Activated naive CD8-positive, alpha-beta T cell treated with anti-CD3 and anti-CD28 coated beads, Interleukin-2, amount 10 ng/mL, durations not matched to agents 7 days and 5 days (primary cell): ENCODE measurements at places on chromosomes 1 and 21.

GRCh38 chr1:231814021-231814420 is 187.4 kb downstream of the DISC1 start:
- no peaks in the 10 kb centered on the region for H3K4me1 ChIP-seq
- H3K36me3 ChIP-seq: peaks cover 14% of the 10 kb centered on the region
- no peak overlapping the region for H3K27ac ChIP-seq

DNA sequence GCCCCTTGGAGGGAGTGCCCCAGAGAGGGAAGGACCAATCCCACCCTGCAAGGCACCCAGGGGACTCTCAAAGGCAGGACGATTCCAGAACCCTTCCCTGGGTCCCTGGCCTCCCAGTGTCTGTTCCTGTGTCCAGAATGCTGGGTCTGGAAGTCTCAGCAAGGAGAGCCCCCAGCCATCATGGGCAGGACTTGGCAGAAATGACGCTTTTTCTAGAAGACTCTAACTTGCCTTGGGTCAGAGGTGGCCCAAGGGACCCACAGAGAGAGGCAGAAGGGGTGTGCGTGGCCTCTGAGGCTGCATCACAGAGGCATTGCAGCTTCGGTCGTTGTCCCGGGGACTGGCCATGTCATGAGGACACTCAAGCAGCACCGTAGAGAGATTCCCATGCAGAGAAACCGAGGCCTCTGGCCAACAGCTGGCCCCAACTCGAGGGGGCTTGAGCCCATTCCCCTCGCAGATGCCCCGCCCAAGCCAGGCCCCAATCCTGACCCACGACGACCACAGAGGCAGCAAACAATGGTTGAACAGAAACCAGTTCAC is 57.8 kb downstream of the WNT9A start:
- DNase-seq: peak; percentile 24
- no peaks in the 10 kb centered on the region for H3K27me3 ChIP-seq
- no peak overlapping the region for H3K27ac ChIP-seq
- H3K36me3 ChIP-seq: no peaks in the 10 kb centered on the region
- peaks cover 9% of the 10 kb centered on the region for H3K4me1 ChIP-seq
- H3K4me3 ChIP-seq: no peak overlapping the region

- no peak overlapping the region for H3K27ac ChIP-seq
- H3K4me3 ChIP-seq: no peak overlapping the region
- peaks cover 11% of the 10 kb centered on the region for H3K27me3 ChIP-seq
- no peaks in the 10 kb centered on the region for H3K4me1 ChIP-seq
- DNase-seq: no peak
- H3K36me3 ChIP-seq: no peaks in the 10 kb centered on the region
These were observed 144.0 kb downstream of the KIF26B start for GRCh38 chr1:245298781-245299180.

- no peaks in the 10 kb centered on the region for H3K27me3 ChIP-seq
- no peak overlapping the region for H3K27ac ChIP-seq
- peaks cover under 1% of the 10 kb centered on the region for H3K36me3 ChIP-seq
- peaks cover 20% of the 10 kb centered on the region for H3K4me1 ChIP-seq
- H3K4me3 ChIP-seq: no peak overlapping the region
These were observed 1.2 kb upstream of the ATP13A2 start for GRCh38 chr1:17012775-17013490.

- DNase-seq: no peak
- no peaks in the 10 kb centered on the region for H3K4me1 ChIP-seq
- H3K27me3 ChIP-seq: peaks cover 4% of the 10 kb centered on the region
- H3K36me3 ChIP-seq: no peaks in the 10 kb centered on the region
These were observed 392.5 kb downstream of the HLX start for GRCh38 chr1:221271701-221272100.

DNA sequence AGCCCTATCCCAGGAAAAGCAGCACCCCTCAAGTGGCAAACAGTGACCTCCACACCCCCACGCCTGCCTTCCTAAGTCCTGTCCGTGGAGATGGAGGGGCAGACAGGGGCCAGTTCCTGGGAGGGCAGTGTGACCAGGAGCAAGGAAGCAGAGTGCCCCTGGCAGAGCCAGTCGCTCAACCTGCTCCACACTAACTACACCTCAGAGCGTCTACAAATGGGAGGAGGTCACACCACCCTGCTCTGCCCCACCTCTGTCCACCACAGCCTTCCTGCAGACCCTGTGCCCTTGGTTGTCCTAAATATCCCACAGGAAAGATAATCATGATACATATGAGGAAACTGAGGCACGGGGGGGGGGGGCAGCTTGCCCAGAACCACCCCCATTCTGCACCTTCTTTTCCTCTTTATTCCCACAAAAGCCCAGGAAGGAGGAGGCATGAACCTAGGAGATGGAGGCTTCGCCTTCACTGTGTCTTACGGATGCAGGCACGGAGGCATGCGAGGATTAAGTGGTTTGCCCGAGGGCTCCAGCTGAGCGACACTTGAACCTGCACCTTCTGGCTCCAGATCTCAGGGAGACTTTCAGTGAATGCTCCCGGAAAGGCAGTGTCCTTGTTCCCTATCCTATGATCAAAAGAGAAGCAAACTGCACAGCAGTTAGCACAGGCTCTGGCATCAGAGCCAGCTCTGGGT is 42.7 kb upstream of the SELENON start:
- no peaks in the 10 kb centered on the region for H3K27me3 ChIP-seq
- H3K4me1 ChIP-seq: peaks cover 21% of the 10 kb centered on the region
- H3K36me3 ChIP-seq: peaks cover 3% of the 10 kb centered on the region
